Right renal cortex interstitium (tissue), 3 donors: ENCODE measurements at places on chromosomes 3 and 15. TPM values are rescaled to one million over a fixed set of nuclear protein-coding genes. Genes with fewer than 3 reads are reported as not detected.

Gene VIPR1
- polyA plus RNA-seq: 0.74 TPM

Gene GPR149
- polyA plus RNA-seq: not detected

Gene EOMES
- polyA plus RNA-seq: 0.19 TPM

Gene PLIN1
- polyA plus RNA-seq: 0.72 TPM

Gene EDEM1
- 17.4 TPM for polyA plus RNA-seq

Gene SLC25A36
- 199 TPM for polyA plus RNA-seq

DNA sequence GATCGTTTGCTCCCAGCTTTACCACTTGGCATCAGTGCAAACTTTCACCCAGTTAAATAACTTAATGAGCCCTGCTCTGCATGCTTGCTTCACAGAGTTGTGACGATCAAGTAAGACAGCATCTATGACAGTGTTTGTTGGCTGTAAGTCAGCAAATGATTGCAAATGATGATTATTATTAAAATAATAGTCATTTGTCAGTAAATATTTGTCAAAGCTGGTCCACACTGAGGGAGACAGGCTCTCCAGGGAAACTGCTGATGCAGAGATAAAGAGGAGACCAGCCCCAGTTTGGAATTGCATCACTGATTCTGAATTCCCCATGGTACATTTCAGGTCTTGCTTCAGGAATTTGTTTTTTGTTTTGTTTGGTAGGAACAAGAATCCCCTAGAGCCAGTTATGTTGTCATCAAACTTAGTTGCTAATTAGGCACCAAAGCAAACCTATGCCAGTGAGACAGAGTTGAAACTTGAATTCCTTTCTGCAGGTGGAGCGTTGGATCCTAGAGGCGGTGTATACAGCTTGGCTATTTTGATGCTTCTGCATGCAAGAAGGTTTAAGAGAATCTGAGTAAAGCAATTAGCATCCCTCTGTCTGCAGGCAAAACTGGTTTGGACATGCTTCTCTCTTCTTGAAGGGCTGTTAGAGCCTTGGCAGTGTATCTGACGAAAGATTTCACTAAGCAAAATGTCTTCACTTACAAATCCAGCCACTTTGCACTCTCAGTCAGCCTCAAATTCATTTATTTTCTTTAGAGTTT lies 338.6 kb upstream of the TPRG1 start:
- DNase-seq: no peak

DNA sequence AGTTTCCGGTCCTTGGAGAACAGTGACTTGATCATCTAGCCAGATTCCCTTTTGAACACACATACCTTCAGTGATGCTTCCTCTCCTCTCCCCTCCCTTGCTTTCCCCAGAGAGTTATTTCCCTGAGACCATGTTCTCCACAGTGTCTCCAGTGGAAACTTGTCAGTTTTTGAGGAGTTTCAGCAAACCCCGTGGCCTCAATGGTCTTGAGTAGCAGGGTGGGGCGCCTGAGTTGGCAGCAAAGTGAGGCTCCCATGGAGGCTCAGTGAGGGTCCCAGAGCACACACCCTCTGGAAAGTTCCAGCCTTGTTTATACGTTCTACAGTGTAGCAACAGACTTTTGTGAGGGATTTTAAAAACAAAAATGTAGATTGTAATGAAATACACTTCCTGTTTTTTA lies 135.1 kb downstream of the LRRC28 start:
- DNase-seq: no peak

DNA sequence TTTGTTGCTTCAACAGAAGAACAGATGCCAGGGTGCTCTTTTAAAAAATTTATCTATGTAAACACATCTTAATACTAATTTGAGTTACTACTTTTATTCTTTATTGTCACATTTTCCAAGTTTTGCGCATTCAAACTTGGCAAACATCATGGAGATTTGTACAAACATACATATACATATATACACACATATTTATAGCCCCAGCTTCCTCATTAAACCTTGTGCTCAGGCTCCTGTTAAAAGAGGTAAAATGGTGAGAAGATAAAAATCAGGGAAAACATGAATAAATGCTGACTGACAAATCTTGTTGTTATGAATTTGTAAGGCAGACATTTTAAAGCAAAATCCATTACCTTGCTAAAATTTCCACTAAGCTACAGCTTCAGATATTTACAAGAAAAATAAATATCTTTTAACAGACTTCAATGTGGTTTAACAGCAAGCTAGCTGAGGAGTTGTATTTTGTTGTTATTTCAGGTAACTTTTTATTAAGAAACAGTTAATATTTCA lies 27.1 kb downstream of the CDV3 start:
- DNase-seq: no peak

GRCh38 chr15:48719668-48720067 lies 74.2 kb upstream of the FBN1 start:
- DNase-seq: no peak

DNA sequence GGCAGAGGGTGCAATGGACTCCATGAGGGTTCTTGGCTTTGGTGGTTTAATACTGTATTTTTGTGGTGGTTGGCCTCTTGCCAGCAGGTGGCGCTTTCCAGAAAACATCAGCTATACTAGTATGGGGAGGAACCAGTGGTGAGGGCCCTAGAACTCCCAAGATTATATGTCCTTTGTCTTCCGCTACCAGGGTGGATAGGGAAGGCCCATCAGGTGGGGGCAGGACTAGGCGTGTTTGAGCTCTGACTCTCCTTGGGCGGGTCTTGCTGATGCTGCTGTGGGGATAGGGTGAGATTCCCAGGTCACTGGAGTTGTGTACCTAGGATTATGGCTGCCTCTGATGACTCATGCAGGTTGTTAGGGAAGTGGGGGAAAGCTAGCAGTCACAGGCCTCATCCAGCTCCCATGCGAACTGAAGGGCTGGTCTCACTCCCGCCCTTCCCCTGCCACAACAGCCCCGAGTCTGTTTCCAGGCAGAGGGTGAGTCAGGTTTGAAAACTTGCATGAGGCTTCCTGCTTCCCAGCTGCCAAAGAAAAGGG lies 357.7 kb downstream of the OTOL1 start:
- DNase-seq: no peak

DNA sequence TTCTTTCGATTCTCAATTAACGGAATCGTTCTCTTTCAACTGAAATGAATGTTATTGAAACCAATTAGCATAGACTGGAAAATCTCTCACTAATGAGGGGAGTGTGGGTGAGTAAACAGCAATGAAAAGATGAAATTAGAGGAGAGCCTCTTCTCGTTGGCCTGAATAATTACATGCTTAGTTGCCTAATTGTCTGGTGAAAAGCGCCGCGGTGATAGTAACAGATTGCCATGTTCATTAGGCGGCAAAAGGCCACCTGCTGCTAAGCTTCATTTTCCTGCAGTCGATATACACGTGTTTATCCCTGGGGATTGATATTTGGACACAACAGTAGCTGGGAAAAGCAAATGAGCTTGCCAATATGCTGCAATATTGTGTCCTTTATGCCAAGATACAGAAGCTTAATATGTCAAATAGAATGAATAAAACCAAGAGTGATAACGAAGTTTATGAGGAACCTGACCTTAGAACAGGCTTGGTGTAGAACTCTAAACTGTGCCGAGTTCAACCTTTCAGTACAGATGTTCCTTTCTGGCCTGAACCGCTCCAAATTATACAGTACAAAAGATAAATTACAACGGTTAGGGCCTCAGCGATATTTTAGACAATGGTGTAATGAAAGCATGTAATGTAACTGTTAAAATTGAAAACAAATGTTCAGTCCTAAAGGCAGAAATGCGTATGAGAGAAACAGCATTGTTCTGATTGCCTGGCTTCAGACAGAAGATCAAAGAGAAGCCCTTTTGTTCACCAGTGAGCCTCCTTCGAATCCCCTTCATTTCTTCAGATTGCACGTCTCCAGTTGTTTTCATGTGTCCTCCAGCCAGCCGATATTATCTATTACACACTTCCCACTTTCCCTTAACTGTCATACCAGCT lies 185.2 kb downstream of the SHOX2 start:
- DNase-seq: no peak

- DNase-seq: no peak
Measured at GRCh38 chr3:134354612-134355251, 19.5 kb downstream of the AMOTL2 start.

GRCh38 chr3:105899516-105899915 lies 30.7 kb upstream of the CBLB start:
- no peak for DNase-seq

- no peak for DNase-seq
Measured at GRCh38 chr3:196636369-196637349, 2.8 kb upstream of the NRROS start.

- no peak for DNase-seq
Measured at GRCh38 chr15:45529613-45530012, 7.1 kb upstream of the SLC30A4 start.

- no peak for DNase-seq
Measured at GRCh38 chr3:57135964-57136719, 29.0 kb downstream of the IL17RD start.

- no peak for DNase-seq
Measured at GRCh38 chr15:96606617-96607016, 276.1 kb downstream of the NR2F2 start.

- DNase-seq: no peak
Measured at GRCh38 chr3:106014518-106014917, 145.7 kb upstream of the CBLB start.

GRCh38 chr3:194905696-194906095 lies 220.0 kb downstream of the FAM43A start:
- no peak for DNase-seq

- no peak for DNase-seq
Measured at GRCh38 chr15:60375306-60375705, 22.5 kb downstream of the ANXA2 start.

DNA sequence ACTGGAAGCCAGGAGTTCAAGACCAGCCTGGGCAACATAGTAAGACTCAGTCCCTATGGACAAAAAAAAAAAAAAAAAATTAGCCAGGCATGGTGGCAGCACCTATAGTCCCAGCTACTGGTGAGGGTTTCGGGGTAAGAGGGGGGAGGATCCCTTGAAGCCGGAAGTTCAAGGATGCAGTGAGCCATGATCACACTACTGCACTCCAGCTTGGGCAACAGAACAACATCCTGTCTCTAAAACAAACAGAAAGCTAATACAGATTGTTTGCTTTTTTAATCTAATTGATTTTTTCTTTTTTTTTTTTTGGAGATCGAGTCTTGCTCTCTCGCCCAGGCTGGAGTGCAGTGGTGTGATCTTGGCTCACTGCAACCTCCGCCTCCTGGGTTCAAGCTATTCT lies 1.6 kb upstream of the IMP3 start:
- DNase-seq: no peak

DNA sequence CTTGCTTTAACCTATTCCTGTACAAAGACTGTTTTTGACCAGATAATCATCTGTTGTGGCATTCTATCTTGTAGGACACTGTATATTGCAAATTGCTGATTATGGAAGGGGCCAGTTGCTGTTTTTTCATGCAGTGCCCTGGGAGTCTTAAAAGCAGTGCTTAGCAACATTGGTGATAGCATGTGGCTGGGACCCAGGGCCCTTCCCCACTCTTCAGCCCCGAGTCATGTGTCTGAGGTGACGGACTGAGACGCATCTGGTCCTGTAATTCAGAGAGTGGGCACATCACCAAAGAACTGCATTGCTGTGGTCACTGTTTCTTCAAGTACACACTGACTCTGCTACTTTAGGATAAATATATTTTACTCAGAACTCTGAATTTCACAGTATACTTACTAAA lies 63.4 kb downstream of the SNRK start:
- DNase-seq: no peak

- no peak for DNase-seq
Measured at GRCh38 chr3:39386318-39386717, 3.1 kb downstream of the SLC25A38 start.

DNA sequence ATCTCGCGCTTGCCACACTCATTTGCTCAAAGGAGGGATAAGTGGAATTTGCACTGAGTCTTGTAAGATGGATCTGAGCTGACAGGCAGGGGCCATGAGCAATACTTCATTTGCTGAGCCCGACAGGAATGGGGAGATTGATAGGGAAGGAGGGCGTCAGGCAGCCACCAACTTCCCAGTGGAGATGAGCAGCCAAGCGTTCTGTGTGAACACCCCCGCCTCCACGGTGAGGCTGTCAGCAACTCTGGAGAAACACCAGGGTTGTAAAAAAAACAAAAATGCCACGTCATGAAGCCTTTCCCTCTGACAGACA lies 36.8 kb downstream of the TLE3 start:
- DNase-seq: no peak

DNA sequence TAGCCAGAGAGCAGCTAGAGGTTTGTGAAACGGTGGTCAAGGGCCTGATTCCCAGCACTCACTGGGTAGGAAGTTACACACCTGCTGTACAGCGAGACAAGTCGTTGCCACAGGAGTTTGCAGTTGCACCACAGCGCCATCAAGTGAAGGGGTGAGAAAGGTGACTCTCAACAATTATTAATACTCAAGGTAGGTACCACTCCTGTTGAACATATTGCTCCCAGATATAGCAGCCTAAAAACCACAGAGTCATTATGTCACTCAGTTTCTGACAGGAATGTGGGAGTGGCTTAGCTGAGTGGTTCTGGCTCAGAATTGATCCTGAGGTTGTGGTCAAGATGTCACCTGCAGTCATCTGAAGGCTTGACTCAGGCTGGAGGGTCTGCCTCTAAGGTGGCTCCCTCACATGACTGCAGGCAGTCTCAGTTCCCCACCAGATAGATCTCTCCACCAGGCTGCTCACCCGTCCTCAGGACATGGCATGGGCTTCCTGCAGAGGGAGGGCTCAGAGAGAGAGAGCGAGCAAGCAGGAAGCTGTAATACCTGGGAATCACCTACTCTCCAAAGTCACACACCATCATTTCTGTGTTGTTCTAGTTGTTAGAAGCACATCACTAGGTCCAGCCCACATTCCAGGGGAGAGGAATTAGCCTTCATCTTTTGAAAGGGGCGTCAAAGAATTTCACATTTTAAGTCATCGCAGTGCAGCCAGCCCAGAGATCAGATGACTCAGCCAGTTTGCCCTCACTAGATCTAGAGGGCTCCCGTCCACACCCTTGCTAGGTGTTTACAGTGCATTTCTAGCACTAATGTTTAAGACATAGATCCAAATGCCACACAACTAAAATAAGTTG lies 17.0 kb upstream of the ANO10 start:
- no peak for DNase-seq

- DNase-seq: no peak
Measured at GRCh38 chr3:132543011-132543739, 53.9 kb upstream of the ACKR4 start.

GRCh38 chr15:76353023-76353577 lies 16.5 kb downstream of the ISL2 start:
- no peak for DNase-seq

- no peak for DNase-seq
Measured at GRCh38 chr15:67361100-67361499, 106.5 kb downstream of the IQCH start.
